ENCODE measurements at places on chromosomes 3 and 15.

DNA sequence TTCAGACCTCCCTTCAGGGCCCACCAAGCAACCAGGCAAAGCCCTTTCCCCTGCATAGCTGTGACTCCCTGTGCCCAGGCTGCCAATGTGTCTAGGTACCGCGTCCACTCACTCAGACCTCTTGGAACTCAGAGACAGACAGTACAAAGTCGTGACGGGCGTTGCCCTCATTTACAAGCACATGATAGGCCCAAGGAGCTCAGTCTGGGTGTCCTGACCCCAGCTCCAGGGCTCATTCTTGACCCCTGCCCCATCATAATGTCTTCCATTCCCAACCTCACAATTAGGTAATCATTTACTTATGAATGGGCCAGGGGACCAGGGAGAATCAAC is 56.0 kb downstream of the KLF13 start:
- DNase-seq, result no peak

- no peak for DNase-seq
Measured at GRCh38 chr3:140250010-140250855, 315.2 kb downstream of the CLSTN2 start.

- DNase-seq, result peak; percentile 27
Measured at GRCh38 chr3:32817558-32818228, at the start of gene TRIM71. TRIM71 (plus strand) TSS chr3:32817997; CDS start chr3:32818081, 84 bp downstream.

DNA sequence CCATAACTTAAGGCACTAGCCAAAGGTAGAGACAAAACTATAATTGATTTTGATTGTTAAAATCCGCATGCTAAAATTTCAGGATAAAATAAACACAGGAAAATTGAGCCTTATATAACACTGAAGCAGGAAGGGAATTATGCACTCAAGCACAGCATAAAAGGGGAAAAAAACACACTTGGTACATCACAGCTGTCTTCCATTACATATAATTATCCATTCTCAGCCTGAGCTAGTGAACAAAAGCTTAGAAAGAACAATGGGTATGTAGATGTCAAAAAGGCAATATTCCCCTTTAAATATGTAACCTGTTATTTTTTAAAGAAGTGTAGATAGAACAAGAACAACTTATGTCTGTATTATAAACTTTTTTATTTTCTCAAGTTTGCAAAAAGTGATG is 899.2 kb downstream of the ROBO1 start:
- no peak for DNase-seq

DNA sequence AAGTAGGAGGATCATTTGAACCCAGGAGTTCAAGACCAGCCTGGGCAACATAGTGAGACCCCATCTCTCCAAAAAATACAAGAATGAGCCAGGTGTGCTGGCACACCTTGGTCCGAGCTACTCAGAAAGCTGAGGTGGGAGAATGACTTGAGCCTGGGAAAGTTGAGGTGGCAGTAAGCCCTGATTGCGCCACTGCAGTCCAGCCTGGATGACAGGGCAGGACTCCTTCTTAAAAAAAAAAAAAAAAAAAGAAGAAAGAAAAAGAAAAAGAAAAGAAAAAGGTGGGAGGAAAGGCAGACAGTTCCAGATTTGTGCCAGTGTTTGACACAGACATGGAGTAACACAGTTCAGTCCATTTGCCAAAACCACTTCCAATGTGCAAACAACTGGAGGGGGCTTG is 75.7 kb downstream of the ATP10A start:
- DNase-seq, result no peak

GRCh38 chr15:90807786-90808086 is 60.7 kb upstream of the FURIN start:
- DNase-seq, result peak; percentile 42

DNA sequence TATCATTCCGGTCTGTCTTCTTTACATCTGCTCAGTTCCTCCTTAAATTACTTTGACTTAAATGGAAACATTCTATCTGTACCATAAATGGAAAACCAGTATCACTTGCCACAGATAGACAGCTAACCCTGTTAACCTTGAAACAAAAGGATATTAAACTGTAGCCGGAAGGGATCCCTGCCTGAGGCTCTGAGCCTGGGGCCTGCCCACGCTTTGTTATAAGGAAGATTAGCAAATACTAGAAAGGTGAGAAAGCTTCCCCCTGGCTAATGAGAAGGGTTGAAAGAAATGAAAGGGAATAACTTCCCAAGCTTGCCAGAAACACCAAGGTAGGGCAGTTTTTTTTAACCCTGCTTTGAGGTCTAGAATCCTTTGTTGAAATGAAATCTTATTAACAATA is 927.6 kb downstream of the FHIT start:
- DNase-seq, result no peak

- DNase-seq, result no peak
Measured at GRCh38 chr3:72191209-72191960, 406.4 kb upstream of the PROK2 start.

- peak; percentile 82 for DNase-seq
Measured at GRCh38 chr15:60396958-60397771, 621 bp downstream of the ANXA2 start.

GRCh38 chr3:158458464-158458863 is 112.5 kb upstream of the MLF1 start:
- no peak for DNase-seq

- DNase-seq, result no peak
Measured at GRCh38 chr3:171936191-171936841, 93.2 kb downstream of the TMEM212 start.

DNA sequence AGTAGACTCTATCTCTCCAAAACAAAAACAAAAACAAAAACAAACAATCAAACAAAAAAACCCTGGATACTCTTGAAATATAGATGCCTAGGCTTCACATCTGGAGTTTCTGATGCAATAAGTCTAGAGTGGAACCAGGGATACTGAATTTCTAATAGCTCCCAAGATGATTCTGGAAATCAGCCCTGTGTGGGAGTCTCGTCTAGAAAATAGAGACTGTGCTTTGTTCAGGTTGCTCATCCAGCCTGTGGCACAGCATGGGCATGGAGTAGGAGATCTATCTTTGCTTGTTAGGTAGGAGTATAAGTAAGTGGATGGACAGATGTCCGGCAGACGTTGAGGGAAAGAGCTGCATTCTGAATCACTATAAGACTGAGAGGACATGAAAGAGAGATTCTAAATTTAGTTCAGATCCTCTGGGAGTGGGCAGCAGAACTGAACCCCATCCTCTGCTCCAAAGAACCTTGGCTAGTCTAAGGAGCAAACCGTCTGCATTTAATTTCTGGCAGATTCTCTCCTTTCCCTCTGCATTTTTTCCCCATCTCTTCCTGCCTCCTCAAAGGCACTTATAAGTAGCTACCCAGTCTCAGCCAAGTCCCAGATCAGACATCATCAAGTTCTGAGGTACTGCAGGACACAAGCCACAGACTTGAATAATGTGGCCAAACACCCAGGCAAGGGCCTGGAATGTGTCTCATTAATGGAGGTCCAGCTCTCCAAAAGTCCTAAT is 92.6 kb upstream of the STRIT1 start:
- no peak for DNase-seq
